ENCODE measurements at places on chromosomes 4 and X.

GRCh38 chr4:58665649-58666048, 1555.5 kb upstream of the IGFBP7 start:
- no peak for DNase-seq

DNA sequence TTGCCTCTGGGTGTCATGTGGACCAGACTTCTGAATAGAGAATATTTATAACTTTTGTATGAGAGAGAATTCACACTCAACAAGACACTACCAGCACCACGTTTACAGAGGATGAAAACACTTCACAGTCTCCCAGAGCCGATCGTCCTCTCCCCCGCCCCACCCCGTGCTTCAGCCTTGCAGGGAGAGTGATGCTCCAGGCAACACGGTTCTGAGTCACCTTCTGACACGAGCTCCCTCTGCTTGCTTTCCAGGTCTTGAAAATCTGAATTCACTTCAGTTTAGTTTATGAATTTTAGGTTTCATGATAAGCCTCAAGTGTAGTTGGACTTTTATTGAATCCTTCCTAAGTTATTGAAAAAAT, 59.8 kb downstream of the CPLX1 start:
- no peak for DNase-seq

DNA sequence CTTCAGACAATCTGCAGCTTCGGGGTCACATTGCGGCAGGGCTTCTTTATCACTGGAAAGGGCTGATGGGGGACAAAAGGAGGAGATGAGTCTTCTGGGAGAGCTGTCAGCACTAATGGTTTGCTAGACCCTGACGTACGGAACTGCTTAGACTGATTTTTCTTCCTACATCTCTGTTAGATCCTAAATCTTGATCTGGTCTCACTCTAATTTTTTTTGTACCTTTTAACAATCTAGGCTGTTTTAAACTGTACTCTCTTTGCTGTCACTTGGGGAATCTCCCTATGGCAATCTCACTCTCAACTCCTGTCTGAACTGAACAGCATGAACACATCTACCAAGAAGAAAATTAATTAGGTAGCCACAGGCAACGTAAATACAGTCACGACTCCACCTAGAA, 120.1 kb downstream of the SNCA start:
- DNase-seq: no peak

- DNase-seq: no peak
Observed at GRCh38 chrX:106363214-106363613, 195.1 kb downstream of the PWWP3B start.

DNA sequence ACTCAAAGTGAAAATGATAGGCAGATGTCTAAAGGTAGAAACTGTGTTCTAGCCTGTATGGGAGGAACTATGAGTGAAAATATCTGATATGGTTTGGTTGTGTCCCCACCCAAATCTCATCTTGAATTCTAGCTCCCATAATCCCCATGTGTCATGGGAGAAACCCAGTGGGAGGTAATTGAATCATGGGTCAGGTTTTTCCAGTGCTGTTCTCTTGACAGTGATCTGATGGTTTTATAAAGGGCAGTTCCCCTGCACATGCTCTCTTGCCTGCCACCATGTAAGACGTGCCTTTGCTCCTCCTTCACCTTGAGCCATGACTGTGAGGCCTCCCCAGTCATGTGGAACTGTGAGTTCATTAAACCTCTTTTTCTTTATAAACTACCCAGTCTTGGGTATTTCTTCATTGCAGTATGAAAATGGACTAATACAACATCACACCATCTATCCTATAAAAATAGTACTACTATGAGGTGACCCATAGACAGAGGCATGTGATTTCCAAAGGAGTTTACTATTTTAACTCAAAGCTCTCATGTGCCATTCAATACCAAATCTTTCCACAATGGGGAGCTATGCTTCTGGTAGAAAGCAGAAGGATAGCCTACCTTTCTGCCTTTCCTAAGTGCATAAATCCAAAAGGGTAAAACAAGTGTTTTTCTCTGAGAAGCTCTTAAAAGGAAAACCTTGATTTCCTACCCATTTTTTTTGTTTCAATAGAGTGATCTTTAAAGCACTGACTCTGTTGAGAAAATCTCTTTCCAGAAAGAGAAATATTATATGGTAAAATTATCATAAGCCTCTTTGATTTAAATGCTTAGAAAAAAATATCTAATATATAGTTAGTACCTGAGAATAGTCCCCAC, 38.8 kb downstream of the SEC31A start:
- peak; percentile 19 for DNase-seq

GRCh38 chr4:112060212-112060611, 85.0 kb upstream of the FAM241A start:
- no peak for DNase-seq

DNA sequence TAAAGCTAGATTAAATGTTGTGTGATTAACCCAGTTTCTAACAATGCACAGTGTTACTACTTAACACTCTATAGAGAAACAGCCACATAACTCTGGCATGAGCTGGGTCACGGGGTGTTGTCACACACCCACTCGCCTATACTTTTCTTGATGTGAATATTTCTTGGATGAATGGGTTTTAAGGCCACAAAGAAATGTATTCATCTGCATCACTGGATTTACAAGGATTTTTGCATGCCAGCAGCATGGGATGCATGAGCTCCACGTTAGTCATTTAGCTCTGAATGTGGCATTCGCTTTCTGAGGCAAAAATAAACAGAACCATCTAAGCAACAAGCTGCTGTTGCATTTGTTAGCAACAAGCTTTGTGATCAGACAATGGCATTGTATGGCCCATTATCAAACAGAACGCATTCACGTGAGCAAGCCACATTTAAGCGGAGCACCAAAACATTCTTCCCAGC, 89.7 kb downstream of the LRP2BP start:
- no peak for DNase-seq

GRCh38 chr4:141391771-141392170, 171.1 kb downstream of the ZNF330 start:
- DNase-seq: peak; percentile 37

- DNase-seq: peak; percentile 18
Observed at GRCh38 chr4:78951862-78952472, 12.7 kb upstream of the PAQR3 start.

DNA sequence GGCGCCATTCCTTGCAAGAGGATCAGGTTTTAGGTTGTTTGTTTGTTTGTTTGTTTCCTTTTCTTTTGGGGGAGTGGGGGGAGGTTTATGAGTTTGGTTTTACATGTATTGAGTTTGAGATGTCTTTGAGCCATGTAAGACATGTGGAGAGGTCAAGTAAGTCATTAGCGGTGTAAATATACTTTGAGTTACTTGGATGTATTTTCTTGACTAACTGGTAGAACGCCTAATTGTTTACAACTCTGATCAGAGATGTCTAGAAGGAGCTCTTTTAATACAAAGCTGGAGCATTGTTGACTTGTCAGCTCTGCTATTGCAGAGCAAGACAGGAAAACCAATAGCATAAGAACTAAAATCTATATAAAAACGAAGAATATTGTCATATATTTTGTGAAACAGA, 57.1 kb downstream of the ANXA3 start:
- DNase-seq: no peak

- DNase-seq: no peak
Observed at GRCh38 chr4:99144070-99144469, at the start of gene ADH4. Gene ADH4 (minus strand): TSS chr4:99144297. CDS start chr4:99144222, 75 bp downstream.

Data from SHP77 (cell line).